ENCODE measurements at places on chromosomes 6 and 20. TPM values are rescaled to one million over a fixed set of nuclear protein-coding genes. Genes with fewer than 3 reads are reported as not detected.

DNA sequence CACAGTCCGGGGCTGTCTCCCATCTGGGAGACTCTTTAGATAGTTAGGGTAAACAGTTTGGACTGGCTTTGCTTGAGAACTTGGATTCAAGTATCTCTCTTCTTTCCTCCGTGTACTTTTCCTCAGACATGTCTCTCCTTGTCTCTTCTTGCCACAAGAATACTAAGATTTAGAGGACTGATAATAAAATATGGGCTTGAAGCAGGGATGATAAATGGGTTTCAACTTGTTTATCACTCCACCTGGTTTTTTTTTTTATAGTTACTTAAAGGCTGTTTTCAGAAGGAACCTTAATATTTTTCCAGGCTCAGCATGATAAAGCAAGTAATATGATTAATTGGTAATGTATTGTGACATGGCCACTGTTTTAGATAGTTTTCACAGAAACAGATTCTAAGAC is 40.9 kb upstream of the KIF13A start:
- no peak for DNase-seq

DNA sequence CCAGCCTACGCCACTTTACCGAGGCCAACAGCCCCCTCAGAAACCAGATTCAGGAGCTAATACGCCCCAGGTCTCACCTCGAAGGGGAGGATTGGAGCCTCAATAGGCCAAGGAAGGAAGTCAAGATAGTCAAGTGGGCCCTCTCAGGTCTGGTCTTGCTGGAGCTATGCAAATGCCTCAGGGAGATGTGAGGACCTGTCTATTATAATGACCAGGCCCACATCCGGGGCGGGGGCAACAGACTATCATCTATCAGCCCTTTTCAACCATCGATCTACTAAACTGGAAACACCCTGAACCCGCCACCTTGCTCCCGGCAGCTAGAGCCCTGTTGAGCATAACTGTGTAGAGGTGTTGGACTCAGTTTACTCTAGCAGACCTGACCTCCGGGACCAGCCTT is 12.7 kb upstream of the GSTA3 start:
- no peak for DNase-seq

DNA sequence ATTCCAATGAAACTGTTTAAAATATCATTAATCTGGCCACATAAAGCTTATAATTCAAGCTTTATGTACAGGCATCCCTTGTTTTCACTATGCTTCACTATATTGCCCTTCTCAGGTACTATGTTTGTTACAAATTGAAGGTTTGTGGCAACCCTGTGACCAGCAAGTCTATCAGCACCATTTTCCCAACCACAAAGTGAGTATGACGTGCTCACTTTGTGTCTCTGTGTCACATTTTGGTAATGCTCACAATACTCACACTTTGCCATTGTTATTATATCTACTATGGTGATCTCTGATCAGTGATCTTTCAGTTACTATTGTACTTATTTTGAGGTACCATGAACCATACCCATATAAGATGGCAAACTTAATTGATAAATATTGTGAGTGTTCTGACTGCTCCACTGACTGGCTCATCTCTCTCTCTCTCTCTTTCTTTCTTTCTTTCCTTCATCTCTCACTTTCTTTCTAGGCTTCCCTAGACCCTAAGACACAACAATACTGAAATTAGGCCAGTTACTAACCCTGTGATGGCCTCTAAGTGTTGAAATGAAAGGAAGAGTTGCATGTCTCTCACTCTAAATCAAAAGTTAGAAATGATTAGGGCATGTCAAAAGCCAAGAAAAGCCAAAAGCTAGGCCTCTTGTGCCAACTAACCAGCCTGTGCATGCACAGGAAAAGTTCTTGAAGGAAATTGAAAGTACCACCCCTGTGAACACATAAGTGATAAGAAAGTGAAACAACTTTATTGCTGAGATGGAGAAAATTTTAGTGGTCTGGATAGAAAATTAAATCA is 227.9 kb downstream of the BCAS1 start:
- DNase-seq = no peak

- no peak for DNase-seq
Measured at GRCh38 chr6:3402310-3403237, 54.3 kb downstream of the SLC22A23 start.

DNA sequence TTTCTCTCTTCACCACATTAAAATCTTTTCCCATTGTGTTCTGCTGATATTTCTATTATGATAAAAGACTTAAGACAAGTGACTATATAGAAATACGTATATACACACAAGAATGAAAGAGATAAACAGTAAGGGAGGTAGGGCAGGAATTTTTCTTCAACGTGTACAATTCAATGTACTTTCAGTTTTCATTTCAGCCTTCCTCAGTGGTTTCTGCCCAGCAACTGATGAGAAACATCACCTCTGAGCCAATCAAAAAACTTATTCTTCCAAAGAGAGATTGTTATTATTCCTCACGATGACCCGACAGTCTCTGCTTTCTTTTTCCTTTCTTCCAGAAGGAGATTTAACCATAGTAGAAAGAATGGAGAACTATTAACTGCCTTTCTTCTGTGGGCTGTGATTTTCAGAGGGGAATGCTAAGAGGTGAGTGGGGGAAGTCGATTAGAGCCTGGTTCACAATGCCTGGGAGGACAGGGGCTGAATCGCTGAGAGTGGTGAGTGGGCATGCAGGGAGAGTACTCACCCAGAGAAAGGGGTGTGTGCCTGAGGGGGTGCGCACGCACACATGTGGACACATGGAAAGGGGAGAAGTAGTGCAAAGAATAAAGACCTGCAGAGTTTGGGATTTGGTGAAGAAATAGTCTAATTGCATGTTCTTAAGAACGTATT is at the start of gene BTN3A1:
Gene BTN3A1 (plus strand): TSS at position 289 of the 672 bp plus-strand sequence. CDS start 3,289 bp downstream, outside the sequence.
- no peak for DNase-seq

DNA sequence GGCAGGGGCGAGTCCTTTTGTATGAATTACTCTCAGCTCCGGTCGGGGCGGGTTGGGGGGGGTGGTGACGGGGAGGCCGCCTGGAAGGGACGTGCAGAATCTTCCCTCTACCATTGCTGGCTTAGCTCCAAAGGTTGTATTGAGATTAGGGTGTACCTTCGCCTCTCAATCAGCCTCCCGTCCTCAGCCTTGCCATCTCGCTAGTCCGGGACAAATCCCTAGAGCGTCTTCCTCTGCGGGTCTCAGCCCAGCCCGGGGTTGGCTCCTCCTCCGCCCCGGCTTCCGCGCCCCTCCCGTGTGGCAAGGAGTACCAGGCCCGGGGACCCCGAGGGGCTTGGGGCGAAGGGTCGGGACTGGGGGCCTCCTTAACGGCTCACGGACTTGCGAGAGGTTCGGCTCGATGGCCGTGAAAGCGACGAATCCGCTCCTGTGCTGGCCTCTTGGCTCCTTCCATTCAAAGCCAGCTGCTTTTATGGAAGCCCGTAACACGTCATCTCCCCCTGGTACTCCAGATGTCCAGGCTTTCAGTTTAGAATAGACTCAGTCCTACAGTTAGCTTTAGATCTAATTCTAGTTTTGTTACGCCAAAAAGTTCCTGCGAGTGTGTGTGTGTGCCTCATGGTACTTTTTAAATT is 636 bp upstream of the EEF1A1 start:
- DNase-seq = no peak

GRCh38 chr20:38184101-38184500 is 19.0 kb upstream of the TGM2 start:
- DNase-seq = no peak

GRCh38 chr6:28632326-28632851 is 106.7 kb downstream of the GPX5 start:
- no peak for DNase-seq

- no peak for DNase-seq
Measured at GRCh38 chr20:24678351-24679106, 209.1 kb downstream of the SYNDIG1 start.

DNA sequence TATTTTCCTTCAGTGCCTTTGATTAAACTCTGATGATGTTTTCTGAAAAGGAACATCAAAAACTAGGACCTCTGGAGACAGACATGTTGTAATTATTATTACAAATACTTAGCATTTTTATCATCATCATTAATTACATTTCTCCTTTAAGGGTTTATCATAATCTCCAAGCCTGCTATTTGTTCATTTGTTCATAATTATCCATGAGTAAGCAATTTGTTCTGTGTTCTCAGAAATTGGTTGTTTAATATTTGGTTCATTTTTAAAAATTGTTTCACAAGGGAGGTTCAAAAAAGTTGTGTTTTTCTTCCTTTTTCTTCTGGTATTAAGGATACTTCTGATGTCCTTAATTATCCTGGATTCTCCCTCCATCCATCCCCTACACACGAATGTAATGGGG is 850.2 kb upstream of the FLRT3 start:
- no peak for DNase-seq

- DNase-seq = no peak
Measured at GRCh38 chr6:52394251-52394666, 25.9 kb upstream of the EFHC1 start.

- no peak for DNase-seq
Measured at GRCh38 chr20:19560881-19561480, 197.1 kb upstream of the RIN2 start.

GRCh38 chr6:37049758-37050044 is 44.2 kb downstream of the FGD2 start:
- DNase-seq = no peak

GRCh38 chr6:145096846-145097245 is 638.5 kb downstream of the EPM2A start:
- DNase-seq = no peak

DNA sequence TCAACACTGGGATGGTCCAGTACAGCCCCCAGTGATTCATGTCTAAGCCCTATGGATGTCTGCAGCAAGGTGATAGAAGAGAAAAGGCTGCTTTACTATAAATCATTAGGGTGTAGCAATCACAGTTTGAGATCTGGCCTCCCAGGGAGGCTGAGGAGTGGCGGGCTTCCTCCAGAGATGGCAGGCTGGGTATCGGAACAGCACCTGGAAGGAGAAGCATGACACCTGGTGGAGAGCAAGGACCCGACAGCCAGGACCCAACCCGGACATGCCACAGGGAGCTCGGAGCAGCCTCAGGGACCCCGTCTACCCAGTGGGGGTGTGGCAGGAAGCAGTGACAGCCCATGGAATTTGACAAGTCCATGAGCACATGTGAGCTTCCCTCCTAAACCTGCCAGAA is 114.8 kb upstream of the CD93 start:
- DNase-seq = no peak

DNA sequence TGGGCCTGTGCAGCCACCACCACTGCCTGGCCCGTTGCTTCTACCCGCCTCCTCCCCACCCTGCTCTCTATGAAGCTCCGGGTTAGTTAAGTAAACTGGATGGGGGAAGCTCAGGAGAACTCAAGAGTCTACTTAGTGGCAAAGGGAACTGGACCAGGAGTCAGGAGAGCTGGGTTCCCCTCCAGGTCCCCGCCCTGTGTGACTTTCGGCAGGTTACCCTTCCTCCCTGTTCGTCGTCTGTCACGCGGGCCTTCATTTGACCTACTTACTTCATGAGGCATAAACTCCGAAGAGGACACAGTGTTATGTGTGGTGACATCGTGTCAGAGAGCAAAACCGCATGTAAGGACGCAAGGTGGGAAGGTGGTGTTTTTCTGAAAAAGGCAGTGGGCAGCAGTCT is 75.3 kb downstream of the TCP11 start:
- no peak for DNase-seq

DNA sequence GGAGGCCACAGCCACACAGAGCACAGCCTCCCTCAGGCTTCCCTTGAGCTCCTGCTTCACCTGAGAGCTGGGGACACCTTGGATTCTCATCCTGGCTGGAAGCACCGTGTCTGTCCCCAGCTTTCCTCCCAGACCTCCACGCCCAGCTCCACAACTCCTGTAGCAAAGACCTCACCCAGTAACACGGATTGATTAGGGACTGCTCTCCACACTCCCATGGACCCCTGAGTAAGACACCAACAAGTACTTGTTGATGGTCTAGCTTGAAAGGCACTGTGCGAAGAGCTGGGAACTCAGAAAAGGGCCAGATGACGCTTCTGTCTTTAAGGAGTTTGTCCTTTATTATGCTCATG is 109.6 kb downstream of the DLL1 start:
- peak; percentile 84 for DNase-seq

DNA sequence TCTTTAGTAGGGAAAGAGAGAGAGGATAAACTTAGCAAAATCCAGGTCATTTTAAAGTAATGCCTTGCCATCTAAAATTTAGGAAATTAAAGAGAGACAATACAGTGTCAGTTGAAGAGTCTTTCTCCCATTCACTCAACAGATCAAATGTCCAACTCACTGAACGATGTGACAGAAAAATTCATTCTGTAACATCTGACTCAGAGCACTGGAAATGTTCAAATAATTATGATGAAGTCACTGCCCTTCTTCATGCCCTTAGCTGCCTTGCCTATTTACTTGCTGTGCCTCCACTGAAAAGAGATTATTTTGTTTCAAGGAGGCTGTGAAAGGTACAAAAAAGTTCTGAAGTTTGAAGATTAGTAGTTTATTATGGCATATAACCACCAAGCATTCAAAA is 434.8 kb downstream of the ADGRB3 start:
- no peak for DNase-seq

DNA sequence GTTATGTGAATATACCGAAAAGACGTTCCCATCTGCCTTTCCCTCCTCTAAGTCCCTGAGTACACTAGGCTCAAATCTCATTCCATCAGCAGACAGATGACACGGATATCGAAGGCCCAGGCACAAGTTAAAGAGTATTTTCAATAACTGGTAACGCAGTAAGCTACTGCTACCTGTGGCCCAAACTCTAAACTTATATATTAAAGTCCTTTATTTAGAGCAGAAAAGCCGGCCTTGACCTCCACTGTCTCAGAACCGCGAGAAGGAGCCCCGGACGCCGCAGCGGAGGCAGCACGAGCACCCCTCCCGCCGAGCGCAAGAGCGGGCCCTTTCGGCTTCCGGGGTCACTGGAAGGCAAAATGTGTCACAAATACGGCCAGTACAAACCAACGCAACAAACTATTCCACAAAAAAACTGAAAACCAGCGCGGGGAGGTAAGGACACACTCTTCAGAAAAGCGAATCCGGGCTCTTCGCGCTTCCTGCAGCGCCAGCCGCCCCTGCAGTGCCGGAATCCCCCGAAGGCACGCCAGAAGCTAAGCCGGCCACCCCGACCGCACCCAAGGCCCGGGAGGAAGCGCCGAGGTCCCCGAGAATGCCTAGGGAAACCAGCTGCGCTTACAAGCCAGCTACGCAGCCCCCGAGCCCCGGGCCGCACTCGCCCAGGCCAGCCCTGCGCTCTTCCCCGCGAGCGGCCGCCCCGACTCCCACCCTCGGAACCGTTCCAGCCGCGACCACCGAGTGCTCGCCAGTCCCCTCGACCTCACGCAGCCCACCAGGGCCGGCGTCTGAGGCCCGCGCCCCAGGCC is 681 bp downstream of the DIDO1 start:
- DNase-seq = no peak

GRCh38 chr20:9884666-9885065 is 45.8 kb upstream of the PAK5 start:
- no peak for DNase-seq

GRCh38 chr6:157488716-157489118 is 107.7 kb downstream of the ZDHHC14 start:
- no peak for DNase-seq

Gene LAMA2
- 91.1 TPM for total RNA-seq

Gene ELOVL4
- 2.9 TPM for total RNA-seq

Gene MUC21
- 207 TPM for total RNA-seq

Gene CLDN20
- total RNA-seq = not detected

Gene OOEP
- total RNA-seq = not detected

Gene TTK
- total RNA-seq = 2.5 TPM

Gene ZSCAN26
- 18.7 TPM for total RNA-seq

Gene ZC3H12D
- total RNA-seq = 2.2 TPM

Gene LSM2
- total RNA-seq = 51.6 TPM

Gene CENPQ
- 1.7 TPM for total RNA-seq

Gene FNDC11
- not detected for total RNA-seq

Gene HAO1
- total RNA-seq = not detected

Data from vagina (tissue), 2 donors.